ENCODE measurements at places on chromosomes 7 and 10. TPM values are rescaled to one million over a fixed set of nuclear protein-coding genes. Genes with fewer than 3 reads are reported as not detected.

- DNase-seq = no peak
These were observed 367.8 kb downstream of the PPP1R3A start for GRCh38 chr7:113550966-113551365.

DNA sequence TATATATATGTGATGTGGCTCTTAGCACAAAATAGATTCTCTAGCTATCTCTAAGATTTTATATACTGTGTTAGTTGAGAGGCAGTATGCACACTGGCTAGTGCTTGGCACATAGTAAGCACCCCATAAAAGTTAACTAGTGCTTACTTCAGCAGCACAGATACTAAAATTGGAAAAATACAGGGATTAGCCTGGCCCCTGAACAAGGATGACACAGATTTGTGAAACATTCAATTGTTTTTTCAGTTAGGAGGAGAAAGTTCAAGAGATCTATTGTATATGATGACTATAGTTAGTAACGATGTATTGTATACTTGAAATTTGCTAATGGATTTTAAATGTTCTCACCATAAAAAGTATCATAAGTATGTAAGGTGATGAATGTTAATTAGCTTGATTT is 78.3 kb upstream of the LRRC17 start:
- DNase-seq = peak; percentile 14

DNA sequence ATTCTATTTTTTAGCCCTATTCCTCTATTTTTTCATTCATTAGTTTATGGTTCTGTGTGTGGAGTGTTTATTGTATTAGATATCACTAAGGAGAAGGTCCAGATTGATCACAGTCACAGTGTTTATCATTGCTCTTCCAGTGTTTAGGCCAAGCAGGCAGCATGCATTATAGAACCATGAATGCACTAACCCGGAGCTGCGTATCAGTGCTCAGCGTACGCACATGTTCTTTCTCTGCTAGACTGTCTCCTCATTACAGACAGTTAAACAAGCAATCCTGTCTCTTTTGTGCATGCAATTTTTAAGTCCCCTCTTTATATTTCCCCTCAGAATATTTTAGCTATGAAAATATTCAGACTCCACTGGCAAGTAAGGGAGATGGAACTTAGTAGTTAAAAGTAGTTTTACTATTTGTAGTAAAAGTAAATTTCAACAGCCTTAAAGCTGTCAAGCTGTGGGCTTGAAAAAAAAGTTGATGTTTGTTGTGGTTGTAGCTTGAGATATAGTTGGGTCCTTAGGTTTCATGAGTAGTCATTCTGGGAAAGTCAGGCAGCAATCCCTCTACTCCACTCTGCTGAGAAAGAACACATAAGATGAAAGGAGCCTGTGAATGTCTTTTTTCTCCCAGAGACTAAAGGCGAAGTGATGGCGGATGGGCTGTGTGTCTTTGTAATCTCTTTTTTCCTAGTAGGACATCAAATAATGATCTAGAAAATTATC is 260.4 kb downstream of the CDK14 start:
- no peak for DNase-seq

DNA sequence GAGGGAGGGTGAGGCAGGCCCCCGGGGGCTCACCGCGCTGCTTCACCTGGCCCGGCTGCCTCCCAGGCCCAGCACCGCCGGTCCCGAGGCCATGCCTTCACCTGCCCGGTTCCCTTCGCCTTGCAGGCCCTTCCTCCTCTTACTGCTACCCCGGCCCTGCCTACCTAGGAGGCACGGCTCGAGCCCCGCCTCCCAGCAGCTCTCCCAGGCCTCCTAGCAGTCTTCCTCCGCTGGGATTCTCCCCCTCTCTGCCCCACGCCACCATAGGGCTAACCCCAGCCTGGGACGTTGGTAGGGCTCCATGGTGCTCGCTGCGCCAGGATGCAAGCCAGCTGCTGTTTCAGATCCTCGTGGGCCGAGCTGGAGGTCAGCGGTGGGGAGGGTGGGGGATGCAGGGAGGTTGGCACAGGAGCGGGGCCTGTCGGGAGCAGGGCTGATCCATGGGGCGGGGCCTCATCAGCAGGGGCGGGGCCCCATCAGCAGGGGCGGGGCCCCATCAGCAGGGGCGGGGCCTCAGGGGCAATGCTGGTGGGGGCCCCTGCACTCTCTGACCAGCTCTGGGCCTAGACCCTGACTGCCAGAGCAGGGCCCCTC is 63.3 kb downstream of the RASGEF1A start:
- DNase-seq = no peak

GRCh38 chr7:64869121-64869725 is 33.9 kb upstream of the ZNF273 start:
- no peak for DNase-seq

DNA sequence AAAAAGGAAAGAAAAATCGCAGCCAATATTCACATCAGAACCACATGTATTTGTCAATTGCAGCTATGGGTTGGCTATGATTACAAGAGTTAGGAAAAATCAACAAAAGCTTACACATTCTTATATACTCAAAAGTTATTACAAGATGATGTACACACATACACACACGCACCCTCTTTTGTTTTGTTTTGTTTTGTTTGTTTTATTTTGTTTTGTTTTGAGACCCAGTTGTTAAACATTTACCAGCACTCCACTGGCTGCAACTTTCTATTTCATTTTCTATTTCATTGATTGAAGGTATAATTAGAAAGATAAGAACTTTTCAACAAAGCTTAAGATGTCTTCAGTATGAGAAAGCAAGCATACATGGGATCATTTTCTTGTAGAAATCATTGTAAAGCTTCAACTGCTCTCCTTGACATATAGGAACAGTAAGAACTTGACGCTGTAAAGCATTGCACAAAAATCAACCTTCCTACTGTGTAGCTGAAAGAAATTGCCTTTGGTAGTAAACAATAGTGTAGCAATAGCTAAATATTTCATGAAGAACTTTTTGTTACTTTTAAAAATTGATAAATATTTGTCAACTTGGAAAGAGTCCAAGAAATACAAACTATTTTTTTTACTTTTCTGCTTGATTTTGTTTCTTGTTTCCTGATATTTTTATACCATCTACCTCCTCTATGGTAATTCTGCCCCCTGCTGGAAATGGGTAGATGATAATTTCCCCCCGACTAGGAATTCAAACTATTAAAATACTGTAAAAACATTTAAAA is 205.9 kb downstream of the MBL2 start:
- DNase-seq = peak; percentile 83

DNA sequence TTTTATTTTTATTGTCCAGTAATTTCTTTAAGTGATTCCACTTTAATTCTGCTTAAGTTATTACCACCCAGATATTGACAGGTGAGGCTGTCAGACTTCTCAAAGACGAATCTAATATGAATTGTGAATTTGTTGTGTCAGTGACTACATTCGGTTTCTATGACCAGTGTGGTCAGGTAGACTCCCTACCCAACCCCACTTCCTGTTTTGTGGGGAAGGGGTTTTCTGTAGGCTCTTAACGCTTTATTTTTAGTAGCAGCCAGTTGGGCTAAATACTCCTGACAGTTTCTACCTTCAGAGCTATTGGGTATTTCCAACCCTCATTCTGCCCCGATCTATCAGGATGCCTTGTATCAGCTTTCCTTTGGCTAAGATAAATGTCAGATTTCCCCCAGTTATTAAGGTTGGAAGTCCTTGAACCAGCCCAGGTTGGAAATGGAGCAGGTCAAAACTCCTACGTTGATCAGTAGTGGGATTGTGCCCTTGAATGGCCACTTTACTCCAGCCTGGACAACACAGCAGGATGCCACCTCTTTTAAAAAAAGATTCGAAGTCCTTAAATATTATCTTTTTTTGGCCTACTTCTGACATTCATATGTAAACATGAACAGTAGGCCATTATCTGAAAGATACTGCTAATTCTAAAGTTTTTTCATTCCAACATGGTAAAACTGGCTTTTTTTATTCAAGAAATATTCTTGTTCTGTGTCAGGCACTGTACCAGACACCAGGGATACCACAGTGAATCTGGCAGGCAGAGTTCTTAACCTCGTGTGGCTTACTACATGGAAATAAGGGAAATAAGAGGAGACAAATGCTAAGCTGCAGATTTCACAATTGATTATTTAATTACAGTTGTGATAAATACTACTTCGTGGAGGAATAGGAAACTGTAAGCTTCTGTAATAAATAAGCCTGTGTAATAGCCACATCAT is 133.3 kb upstream of the SAMD8 start:
- no peak for DNase-seq

GRCh38 chr10:66834802-66835201 is 91.0 kb upstream of the LRRTM3 start:
- DNase-seq = no peak

DNA sequence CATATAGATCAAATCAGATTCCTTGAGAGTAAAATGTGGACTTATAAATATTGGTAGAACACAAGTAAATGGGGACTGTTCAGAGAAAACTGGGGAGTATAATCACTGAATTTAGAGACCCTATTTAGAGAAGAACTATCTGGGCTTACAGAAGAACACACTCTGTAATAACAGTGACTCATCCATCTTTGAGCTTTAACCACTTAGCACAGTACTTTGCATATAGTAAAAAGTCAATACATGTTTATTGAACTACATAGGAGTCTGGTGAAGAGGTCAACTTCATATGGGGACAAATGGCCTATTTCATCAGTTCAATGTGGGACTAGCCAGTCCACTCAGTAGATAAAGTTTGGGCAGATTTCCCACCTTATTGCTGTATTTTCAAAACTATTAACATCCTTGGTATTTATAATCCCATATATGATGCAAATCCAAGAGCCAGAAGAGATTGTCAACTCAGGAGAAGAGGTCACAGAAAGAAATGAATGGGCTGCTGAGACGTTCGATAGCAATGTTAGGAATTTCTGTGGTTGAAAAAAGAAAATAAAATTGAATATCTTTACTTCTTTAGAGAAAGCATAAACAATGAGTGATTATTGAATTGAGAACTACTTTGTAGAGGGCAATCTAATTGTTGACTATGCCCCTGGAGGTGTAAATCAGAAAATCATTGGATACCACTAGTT is 119.3 kb upstream of the CACNA2D1 start:
- DNase-seq = peak; percentile 71

- DNase-seq = no peak
These were observed 12.1 kb upstream of the SNX13 start for GRCh38 chr7:17952387-17952786.

DNA sequence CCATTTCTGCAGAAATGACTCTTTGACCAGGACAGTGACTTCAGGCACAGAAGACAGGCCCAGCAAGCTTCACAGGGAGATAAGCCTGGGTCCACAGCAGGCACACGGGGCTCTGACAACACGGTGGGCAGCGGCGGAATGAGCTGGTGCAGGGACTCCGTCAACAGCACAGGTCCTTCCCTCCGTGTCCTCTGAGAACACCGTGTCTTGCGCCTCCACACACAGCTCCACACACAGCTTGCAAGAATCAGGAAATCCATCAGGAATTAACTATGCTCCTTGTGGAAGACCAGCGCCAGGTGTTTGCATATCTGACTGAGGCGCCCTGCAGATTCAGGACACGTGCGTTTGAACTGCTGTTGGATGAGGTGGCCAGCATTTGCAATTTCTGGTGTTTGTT is 39.6 kb downstream of the TCERG1L start:
- no peak for DNase-seq

DNA sequence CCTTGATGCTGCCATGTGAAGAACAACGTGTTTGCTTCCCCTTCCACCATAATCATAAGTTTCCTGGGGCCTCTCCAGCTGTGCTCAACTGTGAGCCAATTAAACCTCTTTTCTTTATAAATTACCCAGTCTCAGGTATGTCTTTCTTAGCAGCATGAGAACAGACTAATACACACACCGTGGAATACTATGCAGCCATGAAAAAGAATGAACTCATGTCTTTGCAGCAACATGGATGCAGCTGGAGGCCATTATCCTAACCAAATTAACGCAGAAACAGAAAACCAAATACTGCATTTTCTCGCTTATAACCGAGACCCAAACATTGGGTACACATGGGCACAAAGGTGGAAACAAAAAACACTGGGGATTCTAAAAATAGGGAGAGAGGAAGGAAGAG is 286.7 kb upstream of the MINDY3 start:
- DNase-seq = no peak

DNA sequence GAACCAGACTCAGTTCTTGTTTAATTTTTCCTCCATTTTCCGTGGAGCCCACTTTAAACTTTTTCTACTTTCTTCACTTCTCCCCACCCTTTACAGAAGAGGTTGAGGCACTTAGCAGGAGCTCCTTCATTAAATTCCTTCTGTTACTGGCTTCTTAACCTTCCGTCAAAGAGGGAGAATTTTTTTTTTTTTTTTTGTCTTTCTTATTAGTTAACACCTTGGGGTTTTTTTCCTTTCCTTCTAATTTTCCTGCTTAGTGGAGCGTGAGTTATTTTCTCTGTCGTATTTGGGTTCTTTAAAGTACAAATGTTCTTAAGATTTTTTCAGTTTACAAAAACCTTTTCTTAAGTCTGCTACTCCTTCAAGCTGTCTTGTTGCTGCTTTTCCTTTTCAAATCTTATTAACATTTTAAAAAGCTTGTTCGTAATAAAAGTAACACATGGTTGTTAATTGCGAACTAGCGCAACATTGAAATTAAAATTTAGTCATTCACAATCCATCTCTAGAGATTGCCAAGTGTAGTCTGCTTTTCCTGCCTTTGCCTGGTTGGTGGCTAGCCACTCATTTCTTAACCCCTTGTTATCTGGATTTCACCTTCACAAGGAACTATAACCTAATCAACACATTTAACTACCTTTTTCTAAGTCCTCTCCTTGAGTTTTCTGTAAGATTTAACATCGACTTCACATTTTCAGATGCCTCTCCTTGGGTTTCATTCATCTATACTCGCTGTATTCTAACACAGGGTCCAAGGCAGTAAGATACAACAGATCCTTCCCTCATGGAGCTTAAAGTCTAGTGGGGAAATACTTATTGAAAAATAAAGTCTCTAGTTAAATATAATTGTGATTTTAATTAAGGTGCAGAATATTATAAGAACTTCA is 2.0 kb downstream of the BMPR1A start:
- DNase-seq = peak; percentile 50

DNA sequence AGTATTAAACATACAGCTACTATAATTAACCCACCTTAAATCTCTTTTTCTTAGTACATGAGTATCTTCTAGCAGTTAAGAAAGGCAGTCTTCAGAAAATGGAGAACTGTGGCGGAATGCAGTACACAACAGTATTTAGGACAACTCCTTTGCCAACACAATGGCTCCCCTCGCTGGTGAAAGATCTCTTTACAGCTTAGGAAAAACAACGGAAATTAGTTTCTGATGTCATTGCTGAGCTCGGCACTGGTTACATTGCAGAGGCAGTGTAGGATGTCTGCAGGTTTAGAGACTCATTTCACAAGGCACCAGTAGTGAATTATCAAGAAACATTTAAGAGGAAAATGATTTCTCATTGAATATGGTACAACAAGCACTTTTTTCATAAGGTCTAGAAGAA is 43.4 kb downstream of the GLRX3 start:
- DNase-seq = peak; percentile 85

GRCh38 chr10:91592266-91592975 is 40.5 kb downstream of the PPP1R3C start:
- DNase-seq = no peak

Gene SPDYE9
- polyA plus RNA-seq = 0.38 TPM

Gene DLD
- polyA plus RNA-seq = 99.4 TPM

Gene SNX10
- polyA plus RNA-seq = 0.60 TPM

Gene CTAGE4
- 1.0 TPM for polyA plus RNA-seq

Gene LIPJ
- polyA plus RNA-seq = 0.18 TPM
